Vagina (tissue), 2 donors: ENCODE measurements at places on chromosomes 2 and 18.

DNA sequence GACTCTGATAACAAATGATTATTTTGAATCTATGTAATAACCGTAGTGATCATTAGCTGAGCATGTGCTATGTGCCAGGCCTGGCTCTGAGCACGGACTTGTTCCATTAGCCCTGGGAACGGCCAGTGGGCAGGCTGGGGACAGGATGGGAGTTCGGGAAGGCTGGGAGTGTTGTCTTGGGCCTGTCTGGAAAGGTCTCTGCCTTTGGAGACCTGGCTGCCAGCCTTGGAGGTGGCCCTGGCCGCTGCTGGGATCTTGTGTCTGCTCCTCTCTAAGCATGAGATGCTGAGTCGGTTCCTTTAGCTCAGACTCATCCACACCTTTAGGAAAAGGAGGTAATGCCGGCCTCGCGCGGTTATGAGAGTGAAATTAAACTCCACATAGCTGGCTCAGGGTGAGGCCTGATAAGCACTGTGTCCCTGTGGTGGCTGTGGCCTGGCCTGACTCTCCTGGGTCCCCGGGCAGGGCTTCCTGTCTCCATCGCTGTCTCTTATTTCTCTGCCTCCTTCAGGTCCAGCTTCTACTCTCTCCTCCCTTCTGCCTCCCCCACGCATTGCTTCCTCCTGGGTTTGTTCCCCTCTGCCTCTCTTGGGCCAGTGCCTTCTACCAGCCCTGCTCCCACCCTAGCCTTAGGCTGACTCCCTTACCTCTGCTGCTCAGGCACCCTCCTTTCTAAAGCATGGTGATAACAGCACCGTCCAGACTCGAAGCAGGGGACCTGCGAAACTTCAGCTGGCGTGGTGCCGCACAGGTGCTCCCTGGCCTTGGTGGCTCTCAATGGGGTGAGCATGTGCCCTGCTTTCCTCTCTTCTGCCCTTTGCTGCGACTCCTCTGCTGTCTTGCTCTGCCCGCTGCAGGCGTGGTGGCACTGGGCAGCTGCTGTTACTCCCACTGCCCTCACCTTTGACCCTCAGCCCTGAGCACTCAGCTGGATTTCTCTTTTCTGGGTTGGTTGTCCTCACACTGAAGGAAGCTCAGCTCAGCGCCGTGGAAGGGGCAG is 41.8 kb downstream of the NCK2 start:
- no peak for DNase-seq

DNA sequence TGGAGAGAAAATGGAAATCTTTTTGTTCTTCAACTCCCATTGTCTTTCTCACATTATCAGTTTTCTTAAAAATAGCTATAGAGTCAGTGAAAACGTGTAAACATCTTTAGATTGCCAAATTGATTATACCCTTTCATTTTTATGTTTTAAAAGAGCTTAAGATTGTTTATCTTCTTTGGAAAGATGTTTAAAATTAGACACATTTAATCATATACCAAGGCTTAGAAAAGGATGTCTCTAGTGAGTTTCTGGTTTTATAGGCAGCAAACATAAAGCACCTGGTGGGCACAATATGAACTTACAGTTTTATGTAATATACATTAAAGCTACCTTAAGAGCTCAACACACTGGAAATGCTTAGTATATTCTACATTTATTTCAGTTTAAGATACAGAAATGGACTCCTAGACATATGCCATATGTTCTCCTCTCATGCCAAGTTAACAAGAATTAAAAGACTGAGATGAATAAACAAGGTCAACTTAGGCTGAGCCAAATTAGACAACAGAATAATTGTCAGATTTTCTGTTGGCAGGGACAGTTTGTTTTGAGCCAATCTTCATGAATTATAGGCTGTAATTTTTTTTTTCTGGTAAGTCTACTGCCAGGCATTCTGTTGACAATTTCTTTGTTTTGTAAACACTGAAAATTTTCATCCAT is 112.7 kb downstream of the OTX1 start:
- DNase-seq = no peak

DNA sequence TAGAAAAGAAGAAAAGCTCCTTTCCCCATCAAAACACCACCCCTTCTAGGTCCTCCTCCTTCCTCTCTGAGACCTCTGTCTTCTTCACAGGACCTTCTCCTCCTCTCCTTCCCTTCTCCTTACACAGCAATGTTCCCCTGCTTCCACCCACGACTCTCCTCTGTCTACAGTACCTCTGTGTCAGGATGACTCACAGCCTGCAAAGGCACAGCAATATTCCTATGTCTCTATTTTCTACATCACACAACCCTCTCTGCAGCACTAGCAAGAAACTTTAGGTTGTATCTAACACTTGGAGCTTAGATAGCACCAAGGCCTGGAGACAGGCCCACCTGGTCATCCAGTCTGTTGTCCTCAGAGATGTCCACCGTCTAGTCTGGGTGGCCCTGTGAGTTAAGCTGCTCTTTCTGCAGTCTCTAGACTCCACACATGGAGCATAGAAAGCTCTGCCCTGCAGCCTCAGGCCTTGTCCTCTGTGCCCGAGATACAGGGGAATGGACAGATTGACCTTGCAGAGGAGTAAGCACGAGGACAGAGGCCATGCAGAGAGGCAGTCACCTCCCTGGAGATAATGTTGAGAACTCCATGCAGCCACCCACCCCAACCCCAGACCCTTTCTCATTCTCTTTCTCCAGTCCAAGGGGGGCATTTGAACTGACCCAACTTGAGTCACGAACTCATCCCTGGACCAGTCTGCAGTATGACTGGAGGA is 212.0 kb downstream of the TNS1 start:
- DNase-seq = peak; percentile 80

DNA sequence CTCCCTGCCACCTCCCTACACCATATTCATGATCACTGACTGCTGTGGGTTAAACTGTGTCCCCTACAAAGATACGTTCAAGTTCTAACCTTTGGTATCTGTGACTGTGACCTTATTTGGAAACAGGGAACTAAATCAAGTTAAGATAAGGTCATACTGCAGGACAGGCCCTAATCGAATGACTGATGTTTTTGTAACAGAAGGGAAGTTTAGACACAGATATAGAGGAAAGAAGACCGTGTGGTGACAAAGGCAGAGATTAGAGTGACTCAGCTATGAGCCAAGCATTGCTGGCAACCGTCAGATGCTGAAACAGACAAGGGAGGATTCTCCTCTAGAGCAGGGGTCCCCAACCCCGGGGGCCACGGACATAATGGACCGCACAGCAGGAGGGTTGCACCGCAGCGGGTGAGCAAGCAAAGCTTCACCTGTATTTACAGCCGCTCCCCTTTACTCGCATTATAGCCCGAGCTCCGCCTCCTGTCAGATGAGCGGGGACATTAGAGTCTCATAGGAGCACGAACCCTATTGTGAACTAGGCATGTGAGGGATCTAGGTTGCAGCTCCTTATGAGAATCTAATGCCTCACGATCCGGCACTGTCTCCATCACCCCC is 28.9 kb upstream of the RNF152 start:
- DNase-seq = no peak

- DNase-seq = no peak
Observed at GRCh38 chr2:181876614-181877063, 14.9 kb upstream of the ITPRID2 start.

DNA sequence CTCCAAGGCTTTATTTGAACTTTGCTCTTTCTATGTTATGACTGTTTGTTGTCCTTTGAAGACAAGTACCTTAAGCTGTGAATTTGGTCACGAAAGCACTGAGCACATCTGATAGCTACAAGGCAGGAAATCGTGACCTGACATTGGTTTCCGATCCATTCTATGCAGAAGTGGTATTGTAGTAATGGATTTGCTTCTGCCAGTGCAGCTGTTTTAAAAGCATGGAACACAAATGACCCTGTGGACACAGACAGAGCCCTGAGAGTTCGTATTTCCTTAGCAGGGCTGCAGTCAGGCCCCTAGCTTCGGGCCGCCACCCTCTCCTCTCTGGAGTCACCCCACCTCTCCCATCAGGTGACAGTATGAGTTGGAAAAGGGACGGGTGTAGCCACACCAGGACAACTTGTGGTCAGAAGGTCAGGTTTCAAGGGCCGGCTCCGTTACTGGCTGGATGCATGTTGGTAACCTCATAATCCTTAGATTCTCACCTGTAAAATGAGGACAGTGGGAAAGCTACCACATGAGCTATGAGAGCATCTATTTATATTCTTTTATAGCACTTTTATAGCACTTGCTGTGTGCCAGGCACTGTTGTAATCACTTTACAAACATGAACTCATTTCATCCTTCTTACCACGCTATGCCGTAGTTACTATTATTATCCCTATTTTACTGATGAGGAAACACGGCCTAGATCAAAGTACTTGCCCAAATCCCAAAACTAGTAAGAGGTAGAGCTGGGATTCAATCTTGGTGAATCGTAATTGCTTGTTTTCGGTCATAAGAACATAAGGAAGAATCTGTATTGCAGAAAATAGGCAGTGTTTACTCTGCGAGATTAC is 70.2 kb downstream of the SPATS2L start:
- DNase-seq = no peak

DNA sequence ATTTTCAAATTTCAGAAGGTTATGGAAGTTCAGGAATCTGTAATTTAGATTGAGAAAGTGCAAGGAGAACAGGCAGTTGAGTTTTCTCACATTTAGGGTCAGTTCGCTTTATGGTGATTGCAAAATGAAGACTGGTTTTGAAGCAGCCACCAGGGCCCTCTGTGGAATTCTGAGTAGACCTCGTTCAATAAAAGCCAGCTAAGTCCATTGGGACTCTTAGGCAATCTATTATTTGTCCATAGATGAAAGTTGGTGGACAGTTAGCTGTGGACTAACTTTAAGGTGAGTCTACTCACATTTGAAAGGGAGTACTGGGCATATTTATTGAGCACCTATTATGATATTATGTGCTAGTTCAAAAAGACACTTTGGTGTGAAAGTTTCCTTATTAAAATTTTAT is 266.3 kb upstream of the LINC00305 start:
- DNase-seq = no peak

DNA sequence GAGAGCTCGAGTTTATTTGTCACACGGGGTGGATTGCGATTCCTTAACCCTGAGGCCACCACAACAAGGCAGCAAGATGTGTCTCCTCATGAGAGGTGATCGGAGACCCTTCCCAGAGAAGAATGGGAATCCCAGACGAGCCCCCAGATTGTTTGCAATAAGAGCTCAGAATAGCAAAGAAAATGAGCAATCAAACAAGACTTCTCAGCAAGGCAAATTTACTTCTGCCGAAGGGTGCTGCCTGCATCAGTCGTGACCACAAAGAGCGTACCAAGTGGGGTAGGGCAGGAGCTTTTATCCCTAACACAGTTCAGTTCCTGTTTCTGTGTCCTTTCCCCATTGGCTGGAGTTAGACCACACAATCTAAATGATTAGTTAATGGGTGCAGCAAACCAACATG is 237.5 kb upstream of the SYT4 start:
- no peak for DNase-seq

DNA sequence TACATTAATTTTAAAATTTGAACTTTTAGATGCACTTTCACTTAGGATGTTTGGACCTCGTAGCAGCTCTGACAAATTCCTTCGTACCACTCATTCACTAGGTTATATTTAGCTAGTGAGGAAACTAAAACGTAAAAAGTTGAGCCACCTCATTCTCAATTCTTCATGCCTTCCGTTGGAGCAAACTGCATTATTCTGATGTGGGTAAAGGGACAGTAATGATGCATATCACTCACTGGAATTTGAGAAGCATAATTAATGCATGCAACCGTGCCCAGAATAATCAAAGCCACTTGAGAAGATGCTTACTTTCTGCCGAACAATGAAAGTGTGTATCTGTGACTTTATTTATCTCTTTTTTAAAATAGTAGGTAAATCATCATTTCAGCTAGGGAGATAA is 2.2 kb downstream of the CNOT9 start:
- DNase-seq = no peak

- no peak for DNase-seq
Observed at GRCh38 chr18:4352746-4353551, 102.2 kb downstream of the DLGAP1 start.

GRCh38 chr2:113755035-113755834 is 1.2 kb downstream of the SLC35F5 start:
- no peak for DNase-seq

GRCh38 chr18:58556331-58557007 is 72.4 kb downstream of the ALPK2 start:
- no peak for DNase-seq

- no peak for DNase-seq
Observed at GRCh38 chr2:196275646-196276352, 104.4 kb upstream of the STK17B start.

DNA sequence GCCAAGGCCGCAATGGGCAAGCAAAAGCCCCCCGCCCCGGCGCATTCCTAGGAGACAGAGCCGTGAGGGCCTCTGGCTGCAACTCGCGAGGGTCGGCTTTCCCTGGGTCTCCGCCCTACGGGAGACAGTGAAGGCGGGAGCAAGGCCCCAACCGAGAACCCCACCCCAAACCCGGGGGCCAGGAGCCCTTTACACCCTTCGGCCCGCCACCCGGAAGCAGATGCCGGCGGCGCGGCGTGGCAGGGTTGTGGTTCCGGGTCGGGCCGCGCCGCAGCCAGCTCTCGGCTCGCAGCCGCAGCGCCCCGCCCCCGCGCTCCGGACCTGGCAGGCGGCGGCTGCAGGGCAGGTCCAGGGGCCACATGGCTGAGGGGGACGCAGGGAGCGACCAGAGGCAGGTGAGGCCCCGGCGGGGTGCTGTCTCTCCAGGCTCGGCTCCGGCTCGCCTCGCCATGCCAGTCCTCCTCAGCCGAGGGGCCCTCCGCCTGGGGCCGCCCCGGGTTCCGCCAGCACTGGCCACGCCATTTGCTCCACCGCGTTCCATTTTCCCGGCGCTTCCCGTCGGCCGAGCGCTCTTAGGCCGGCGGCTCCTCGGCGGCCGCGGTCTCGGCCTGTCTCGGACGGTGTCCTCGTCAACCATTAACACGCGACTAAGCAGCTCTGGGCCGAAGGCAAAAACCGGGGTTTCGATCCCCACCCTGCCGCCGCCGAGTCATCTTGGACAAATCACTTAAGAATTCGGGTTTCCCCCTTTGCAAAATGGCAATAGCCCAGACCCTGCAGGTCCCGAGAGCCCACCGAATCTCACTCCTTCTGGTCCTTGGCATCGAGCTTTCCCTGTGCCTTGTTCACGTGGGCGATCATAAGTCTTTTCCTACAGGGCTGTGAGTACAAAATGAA is at the start of gene IMPACT:
TSS of gene IMPACT (plus strand) at position 273 of the 897 bp plus-strand sequence. CDS start at position 360, 87 bp downstream.
- DNase-seq = no peak

DNA sequence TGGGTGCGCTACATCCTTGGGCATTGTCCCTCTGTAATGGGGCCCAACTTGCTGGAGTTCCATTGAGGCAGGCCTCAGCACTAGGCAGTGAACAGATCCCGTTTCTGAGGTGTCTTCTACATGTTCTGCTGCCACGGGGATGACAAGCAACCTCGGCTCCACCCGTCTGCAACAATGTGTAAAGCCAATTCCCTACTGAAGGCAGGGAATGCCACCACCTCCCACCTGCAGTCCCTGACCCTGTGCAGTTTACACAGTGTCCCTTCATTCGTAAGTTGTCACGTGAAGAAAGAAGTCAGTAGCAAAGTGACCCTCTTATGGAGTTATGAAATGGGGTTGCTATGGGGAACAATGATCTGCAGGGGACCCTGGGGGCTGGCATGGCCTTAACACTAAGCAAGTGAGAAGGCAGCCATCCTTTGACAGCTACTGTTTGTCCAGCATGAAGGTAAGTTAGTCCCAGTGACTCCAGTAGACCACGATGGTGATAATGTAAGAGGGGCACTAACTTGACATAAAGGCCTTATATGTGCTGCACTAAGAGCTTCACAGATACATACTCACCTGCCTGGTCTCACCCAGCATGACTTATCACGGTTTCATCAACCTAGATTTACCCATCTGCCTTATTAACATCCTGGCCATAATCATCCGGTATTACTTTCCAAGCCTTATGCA is 130.6 kb upstream of the ZSWIM2 start:
- DNase-seq = peak; percentile 85
